ENCODE measurements at places on chromosomes 1 and 21.
A peak's percentile ranks its signal among the peaks of the same experiment; 100 is the strongest.

- no peak for DNase-seq
Observed at GRCh38 chr1:247338723-247339275, 7.1 kb upstream of the ZNF496 start.

GRCh38 chr1:15707239-15707925 is 23.3 kb downstream of the PLEKHM2 start:
- no peak for DNase-seq

- no peak for DNase-seq
Observed at GRCh38 chr1:221117548-221117951, 238.3 kb downstream of the HLX start.

DNA sequence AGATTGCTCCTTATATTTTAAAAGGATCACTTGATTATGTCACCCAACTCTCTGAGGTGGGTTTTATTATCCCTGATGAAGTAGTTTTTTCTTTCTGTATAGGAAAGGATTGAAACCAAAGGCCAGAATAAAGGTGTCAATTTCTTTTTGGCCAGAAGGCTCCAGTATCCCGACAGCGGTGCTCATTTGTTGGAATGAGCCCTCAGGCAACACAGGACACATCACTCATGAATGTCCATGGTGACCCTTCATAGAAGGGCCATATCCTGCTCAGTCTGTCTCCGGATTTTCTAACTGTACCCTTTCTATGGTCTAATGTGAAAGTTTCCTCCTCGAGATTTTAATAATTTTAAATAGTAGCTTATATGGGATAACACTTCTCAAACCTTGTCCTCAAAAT is 171.3 kb upstream of the USP24 start:
- no peak for DNase-seq

DNA sequence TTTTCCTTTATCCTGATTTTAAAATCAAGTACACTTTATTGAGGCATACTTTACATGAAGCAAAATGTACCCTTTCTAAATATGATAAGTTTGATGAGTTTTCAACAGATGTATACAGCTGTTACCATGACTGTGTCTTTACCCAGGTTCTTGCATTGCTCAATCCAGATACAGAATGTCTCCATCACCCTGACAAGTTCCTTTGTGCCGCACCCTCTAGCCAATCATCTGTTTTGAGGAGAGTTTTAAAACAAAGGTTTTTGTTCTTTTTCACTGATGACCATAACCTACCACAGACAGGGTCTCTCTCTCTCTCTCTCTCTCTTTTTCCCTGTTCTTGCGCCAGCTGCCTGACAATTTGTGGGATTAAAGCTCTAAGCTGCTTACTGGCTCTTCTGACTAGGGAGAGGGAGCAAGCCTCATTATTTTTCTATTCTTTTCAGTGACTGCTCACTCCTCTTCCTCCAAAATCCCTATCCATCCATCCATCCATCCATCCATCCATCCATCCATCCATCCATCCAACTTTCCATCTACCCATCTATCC is 1.2 kb upstream of the KCNE1 start:
- no peak for DNase-seq

- DNase-seq, result peak; percentile 69
Observed at GRCh38 chr1:89566761-89567174, 42.1 kb downstream of the LRRC8B start.

- no peak for DNase-seq
Observed at GRCh38 chr1:157696966-157697628, 3.5 kb downstream of the FCRL3 start.

DNA sequence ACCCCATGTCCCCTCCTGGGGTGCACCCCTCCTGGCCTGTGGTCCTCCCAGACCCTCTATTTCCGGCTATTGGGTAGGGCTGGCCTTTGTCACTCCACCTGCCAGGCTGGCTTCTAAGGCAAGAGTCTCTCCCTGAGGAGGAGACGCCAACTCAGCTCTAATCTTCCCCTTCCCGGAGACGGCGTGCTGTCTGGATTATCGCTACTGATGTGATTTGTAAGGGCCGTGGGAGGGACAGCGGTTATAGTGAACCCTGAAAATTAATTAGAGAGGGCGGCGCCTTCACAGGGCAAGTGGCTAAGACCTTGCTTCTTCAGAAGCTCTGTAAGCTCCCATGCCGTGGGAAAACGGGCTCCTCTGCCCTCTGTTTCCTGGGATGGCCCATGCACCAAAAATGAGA is 207.0 kb upstream of the VAMP3 start:
- no peak for DNase-seq

DNA sequence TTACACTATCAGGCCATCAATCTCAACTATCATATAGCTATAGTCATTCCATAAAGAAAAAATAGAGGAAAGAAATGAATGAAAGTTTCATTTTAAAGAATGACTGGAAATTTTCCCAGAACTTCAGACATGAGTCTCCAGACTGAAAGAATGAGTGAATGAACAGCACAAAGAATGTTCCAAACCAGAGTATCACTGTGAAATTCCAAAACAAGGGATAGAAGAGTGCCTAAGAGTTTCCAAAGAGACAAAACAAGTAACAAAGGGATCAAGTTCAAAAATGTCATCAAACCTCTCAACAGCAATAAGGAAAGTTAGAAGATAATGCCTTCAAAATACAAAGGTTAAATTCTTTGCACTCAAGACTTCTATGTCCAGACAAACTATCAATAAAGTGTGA is 114.9 kb downstream of the DENND1B start:
- DNase-seq, result no peak

GRCh38 chr1:147542569-147542897 is 1.2 kb downstream of the BCL9 start:
- no peak for DNase-seq

GRCh38 chr1:214615109-214615508 is 12.1 kb downstream of the CENPF start:
- no peak for DNase-seq

DNA sequence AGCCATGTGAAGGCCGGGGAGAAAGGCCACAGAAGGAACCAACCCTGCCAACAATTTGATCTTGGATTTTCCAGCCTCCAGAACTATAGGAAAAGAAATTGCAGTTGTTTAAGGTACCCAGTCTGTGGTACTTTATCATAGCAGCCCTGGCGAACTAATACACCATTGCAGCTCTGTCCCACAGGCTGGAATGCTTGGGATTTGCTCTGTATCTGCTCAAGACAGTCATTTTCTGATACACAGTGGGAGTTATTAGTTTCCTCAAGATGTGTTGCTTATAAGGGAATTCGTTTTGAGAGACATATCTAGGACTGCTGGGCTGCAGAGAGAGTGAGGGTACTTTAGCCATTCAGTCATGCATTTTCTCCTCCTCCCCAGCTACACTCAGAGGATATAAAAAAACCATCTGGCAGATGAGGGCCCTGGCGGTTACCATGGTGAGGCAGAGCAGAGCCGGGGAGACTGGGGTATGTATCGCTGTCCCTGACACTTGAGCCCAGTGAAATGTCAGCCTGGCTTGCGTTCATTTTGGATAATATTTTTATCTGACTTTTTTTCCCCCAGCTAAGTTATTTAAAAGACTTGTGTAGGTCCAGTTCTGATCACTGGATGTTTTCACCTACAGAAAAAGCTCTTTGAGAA is 104.6 kb downstream of the DIRAS3 start:
- no peak for DNase-seq

DNA sequence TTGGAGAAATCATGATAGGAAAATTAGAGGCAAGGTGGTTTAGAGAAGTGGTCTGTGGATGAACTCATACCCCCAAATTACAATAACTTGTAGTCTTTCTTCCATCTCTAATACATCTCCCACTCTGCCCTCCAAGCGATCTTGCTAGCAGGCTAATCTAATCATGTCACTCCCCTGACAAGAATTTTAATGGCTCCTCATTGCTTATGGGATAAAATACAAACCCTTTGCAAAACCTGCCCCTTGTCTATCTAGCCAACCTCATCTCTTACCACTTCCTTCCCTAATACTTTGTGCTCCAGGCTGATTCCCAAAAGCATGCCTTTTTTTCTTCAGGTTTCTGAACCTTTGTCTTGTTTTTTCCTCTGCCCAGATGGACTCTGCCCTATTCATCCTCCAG is 71.3 kb upstream of the LRRN2 start:
- no peak for DNase-seq

GRCh38 chr1:66641891-66642473 is 108.0 kb downstream of the SGIP1 start:
- DNase-seq, result no peak

GRCh38 chr1:157157501-157158190 is 19.5 kb upstream of the ETV3 start:
- DNase-seq, result no peak

DNA sequence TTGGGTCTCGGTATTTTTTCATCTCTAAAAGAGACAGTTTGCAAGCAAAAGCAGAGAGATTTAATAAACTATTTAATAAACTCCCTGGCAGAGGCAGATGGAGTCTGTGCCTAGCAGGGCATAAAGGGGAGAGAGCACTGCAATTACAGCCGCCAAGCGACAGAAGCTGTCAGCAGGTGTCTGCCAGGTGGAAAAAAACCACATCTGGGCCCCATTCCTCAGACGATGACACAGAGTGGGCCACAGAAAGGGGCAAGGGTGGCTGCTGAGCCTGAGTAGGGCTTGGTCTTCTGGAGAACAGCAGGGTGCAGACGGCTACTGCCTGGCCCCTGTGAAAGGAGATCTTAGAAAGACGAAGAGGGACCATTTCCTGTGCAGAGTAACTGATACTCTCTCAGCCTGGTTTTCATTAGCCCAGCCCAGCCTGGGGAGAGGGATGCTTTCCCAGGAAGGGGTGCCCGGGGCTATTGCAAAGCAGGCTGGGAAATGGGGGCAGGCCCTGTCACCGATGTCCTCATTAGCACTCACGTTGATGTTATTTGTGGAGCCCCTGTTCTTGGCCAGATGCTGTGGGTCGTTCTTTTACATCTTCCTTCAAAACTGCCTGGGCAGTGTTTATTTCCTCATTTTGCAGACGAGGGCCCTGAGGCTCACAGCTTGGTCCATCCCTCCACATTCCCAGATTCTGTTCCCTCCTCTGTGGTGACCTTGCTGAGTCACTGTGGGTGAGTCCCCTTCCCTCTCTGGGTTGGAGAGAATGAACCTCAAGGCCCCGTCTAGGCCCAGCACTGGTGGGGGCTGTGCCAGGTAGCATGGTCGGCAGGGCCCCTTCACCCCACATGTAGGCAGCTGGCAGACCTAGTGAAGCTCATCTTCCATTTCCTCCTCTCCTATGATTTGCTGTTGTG is 472.7 kb downstream of the PTPRU start:
- no peak for DNase-seq

DNA sequence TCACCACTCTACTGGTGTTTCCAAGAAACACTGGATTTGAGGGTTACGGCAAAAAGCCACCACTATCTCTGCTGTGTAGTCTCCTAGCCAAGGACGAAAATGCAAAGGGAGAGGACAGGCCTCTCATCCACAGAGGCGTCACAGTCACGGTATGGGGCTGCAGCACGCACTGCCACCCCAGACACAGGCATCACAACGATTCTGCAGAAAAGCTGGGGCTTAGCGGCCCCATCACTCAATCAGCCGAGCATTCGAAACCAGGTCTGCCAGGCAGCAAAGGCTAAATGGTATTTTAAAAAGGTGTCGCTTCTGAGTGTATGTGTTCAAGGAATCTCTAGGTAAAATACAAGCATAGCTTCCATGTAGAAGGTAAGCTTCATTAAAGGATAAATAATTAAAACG is 1.4 kb downstream of the RIPK4 start:
- DNase-seq, result no peak

DNA sequence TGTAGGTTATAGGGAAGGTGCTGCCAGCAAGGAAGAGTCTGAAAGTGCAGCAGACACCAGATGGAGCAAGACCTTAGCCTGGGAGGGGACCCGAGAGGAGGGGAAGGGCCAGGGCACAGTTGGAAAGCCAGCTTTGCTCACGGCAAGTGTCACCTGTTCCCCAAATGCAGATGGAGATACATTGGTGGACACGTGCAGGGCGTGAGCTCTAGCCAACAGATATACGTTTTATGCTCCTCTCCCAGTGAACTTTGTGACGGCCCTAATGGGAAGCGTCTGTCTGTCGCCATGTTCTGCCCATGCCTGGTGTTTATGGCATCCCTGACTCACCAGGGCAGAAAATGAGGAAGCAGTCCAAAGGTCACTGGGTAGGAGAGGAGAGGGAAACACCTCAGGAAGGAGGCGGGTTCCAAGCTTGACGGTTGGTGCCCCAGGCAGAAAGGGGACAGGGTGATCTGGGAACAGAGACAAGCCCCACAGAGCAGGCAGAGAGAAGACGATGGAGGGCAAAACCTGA is 7.6 kb downstream of the GPA33 start:
- no peak for DNase-seq

DNA sequence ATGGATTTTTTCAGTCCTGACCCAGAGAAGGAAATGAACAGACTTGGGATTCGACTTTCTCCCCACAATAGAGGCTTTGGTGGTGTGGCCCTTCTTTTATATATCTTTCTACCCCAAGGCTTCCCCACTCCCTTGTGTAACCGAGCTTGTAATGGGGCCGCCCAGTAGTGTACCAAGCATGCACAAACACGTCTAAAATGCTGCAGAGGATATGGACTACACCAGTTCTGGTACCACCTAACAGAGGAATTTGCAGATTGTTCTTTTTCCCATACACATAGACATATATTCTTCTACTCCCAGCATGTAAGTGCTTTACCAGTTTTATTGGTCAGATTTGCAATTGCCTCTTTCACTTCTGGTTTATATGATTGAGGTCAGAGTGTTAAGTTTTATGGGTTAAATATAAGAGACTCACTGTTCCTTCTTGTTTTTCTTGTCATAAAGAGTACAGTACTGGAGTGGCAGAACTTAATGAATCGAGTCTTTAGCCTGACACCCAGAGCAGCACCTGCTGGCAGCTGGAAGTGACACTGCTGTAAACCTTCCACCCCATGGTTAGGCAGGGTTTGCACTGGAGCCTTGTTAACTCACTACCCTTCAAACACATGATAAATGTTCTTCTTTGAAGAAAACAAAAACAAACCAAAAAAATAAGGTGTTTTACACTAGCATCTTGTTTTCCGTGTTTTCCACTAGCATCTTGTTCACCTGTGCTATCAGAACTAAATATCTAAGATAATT is 198.6 kb downstream of the PTPRC start:
- DNase-seq, result no peak

- DNase-seq, result no peak
Observed at GRCh38 chr1:227790868-227791267, 24.6 kb upstream of the PRSS38 start.

DNA sequence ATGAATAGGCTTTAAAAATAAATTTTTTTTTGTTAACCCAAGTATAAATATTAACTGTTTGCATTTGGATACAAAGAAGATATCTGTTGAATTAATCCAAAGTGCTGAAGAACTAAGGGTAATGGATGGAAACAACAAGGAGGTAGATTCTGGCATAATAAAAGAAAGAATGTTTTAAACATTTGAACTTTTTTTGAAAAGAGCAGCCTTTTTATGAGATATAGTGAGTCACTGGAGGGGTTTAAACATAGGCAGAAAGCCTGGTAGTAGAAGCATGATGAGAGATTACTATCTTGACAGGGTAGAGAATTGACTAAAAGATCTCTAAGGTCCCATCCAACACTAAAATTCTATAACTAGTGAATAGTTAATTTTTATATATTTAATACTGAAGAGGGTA is 2.7 kb downstream of the MIER1 start:
- no peak for DNase-seq

DNA sequence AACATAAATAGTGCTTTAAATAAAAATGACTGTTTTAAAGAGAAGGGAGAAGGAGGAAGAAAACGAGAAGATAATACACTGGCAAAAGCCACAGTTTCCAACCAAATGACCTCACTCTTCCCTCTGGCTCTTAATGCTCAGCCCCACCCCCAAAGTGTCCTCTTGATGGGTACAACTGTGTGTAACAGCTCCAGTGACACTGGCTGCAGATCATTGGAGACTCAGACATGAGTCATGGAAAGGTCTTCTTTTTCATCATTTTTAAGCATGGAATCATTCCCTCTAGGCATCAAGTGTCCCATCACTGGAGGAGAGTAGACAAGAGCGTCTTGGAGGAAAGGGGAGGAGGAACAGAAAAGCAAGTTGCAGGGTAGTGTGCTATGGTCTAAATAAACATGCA is 333.0 kb downstream of the PAPPA2 start:
- no peak for DNase-seq

Measured in putamen (tissue), 1 donor.